ENCODE measurements at places on chromosomes 2 and 18.

DNA sequence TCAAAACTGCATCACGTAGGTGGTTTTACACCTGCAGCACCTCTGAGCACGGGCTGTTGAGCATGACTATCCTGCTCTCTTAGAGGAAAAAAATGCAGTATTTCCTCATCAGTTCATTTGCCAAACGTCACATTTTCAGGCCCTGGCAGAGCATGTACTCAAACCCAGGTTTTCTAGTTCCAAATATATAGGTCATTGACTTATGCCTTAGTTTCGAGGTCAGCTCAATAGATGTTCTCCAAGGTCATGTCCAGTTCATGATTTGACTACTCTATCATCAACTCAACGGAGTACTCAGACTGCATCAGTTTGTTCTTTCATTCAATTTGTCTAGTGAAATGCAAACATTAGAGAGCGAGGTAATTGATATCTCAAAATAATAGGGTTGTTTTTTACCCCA, 39.3 kb upstream of the STAT1 start:
- no peak for DNase-seq

- DNase-seq, result no peak
Observed at GRCh38 chr18:23415515-23415914, 37.6 kb upstream of the RIOK3 start.

GRCh38 chr2:119149611-119150010, 8.9 kb downstream of the C1QL2 start:
- DNase-seq, result no peak

- DNase-seq, result no peak
Observed at GRCh38 chr2:215879977-215880940, 133.1 kb downstream of the MREG start.

GRCh38 chr2:229066121-229066715, 204.9 kb downstream of the PID1 start:
- no peak for DNase-seq
